CD8-positive, alpha-beta T cell (primary cell): ENCODE measurements at places on chromosomes 16 and 17.

DNA sequence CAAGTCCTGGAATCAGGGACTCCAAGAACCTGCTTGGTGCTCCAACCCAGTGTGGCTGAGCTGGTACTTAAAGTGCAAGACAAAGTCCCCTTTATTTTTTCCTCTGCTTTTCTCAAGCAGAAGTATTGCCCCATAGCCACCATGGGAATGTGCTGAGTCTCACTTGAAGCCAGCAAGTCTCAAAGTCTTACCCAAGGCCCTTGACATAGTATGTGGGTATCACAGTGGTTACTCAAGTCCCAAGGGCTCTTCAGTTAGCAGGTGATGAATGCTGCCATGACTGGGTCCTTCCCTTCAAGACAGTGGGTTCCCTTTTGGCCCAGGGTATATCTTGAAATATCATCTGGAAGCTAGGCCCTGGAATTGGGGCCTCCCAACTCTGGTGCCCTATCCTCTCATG is 30.5 kb upstream of the GINS3 start:
- no peak for DNase-seq

DNA sequence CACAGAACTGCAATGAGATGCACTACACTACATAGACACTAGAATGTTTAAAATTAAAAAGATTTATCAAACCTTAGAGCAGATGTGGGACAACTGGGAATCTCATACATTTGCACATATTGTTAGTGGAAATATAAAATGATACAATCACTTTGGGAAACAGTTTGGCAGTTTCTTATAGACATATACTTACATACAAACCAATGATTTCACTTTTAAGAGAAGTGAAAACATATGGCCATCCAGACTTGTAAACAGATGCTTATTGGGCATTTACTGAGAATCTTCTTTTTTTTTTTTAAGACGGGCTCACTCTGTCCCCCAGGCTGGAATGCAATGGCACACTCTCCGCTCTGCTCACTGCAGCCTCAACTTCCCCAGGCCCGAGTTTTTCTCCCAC is 50.1 kb downstream of the AXIN2 start:
- no peak for DNase-seq

GRCh38 chr17:40112718-40113109 is 9.1 kb upstream of the MSL1 start:
- no peak for DNase-seq

GRCh38 chr17:7042501-7043181 is 1.3 kb downstream of the SLC16A11 start:
- DNase-seq = no peak

DNA sequence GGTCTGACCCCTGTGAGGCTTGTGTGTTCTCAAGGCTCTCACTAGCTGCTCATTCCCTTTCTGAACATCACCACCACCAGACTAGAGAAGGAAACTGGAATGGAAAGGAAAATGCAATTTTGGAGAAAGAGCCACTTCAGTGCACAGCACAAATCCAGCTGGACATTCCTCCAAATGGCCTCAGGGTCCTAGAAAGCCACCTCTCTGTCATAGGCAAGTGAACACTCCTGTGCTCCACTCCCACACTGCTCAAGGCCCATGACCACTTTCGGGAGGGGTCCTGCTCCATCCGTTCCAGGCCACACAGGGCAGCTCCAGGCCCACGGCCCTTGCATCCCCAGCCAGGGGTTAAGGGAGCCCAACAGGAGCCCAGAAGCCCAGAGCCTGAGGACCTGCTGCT is 2.6 kb downstream of the LRRC75A start:
- no peak for DNase-seq

GRCh38 chr17:36105781-36106492 is 2.3 kb downstream of the CCL4 start:
- DNase-seq = no peak
